AG20443 (cell line): ENCODE measurements at places on chromosomes 16 and 17.
A peak's percentile ranks its signal among the peaks of the same experiment; 100 is the strongest.

DNA sequence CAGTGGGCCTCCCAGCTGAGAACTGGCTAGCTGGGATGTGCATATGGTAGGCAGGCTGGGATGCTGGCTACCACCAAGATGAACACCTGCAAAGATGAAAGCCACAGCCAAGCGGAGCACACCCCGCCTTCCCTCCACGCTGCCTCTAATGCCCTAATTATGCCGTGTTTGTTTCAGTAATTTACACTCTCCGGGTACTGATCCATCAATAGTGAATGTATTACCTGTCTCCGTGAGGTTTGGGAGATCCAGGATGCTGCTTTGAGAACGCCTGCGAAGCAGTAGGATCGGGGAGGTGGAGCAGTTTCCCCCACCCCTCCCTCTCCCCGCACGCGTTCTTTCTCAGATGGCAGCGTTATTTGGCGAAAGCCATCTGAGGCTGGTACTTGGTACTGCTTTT lies 28.9 kb upstream of the GSE1 start:
- DNase-seq = no peak

DNA sequence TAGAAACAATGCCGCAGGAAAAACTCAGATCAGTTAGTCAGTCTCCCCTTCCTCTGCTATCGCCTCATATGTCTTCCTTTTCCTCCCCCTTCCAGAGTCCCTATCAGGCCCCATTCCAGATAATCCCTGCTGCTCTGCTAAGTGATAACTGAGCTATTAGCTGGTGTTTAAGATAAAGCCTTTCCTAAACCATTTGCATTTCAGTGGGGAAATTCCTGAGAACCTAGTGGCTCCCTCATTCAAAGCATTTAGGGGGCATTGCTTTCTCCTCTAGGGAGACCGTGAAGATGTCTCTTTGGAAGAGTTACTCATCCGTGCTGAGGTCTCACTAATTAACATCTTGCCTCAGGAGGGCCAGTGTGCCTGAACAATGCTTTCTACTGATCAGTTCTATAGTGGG lies 401.6 kb downstream of the NPIPA7 start:
- no peak for DNase-seq

- no peak for DNase-seq
Measured at GRCh38 chr17:55492781-55493341, 18.4 kb downstream of the SMIM36 start.

DNA sequence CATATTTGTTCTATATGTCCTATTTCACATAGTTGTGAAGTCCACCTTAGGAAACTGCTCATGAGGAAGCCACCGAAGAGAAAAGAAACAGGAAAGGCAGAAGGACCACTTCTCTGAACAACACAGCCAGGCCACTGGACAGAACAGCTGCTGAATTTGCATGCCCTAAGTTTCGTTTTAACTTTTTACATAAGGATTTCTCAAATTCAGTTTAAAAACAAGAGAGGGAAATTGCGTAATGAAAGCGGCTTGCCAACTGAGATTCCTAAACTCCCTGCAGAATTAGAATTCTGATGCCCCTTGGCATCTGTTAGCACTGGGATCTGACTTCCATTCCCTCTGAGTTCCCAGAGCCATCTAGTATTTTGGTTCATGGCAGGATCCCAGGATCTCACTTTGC lies 5.0 kb upstream of the CCL8 start:
- DNase-seq = peak; percentile 49

DNA sequence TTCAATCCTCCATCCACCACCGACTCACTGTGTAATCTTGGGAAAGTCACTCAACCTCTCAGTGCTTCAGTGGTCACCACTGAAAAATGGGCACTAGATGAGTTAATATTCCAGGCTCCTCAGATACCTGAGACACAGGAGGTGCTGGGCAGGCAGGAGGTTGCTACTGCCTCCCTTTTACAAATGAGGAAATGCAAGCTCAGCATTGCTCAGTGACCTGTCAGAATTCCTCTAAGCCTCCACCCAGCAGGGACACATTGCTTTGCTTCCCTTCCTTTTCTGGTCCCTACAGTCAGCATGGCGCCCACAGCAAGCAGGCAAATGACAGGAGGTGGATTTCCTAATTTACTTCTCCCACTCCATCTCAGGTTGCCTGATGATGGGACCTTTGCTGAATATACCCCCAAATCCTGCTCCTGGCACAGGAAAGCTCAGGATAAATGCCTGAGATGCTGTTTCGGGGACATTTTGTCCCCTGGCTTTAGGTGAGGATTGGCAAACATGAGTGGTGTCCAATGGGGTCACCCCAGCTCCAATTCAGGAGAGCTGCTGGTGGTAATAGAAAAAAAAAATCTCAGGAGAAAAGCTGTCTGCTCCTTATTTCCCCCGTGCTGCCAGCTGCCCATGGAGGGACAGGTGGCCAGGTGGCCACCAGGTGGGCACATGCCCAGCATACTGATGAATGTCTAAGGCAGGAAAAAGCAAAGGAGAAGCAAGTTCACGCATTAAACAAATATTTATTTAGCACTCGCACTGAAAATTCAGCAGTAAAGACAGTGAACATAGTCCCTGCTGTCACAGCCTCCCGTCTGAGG lies 5.0 kb upstream of the KRT13 start:
- DNase-seq = no peak
